ENCODE measurements at places on chromosomes 1 and 21. TPM values are rescaled to one million over a fixed set of nuclear protein-coding genes. Genes with fewer than 3 reads are reported as not detected.

DNA sequence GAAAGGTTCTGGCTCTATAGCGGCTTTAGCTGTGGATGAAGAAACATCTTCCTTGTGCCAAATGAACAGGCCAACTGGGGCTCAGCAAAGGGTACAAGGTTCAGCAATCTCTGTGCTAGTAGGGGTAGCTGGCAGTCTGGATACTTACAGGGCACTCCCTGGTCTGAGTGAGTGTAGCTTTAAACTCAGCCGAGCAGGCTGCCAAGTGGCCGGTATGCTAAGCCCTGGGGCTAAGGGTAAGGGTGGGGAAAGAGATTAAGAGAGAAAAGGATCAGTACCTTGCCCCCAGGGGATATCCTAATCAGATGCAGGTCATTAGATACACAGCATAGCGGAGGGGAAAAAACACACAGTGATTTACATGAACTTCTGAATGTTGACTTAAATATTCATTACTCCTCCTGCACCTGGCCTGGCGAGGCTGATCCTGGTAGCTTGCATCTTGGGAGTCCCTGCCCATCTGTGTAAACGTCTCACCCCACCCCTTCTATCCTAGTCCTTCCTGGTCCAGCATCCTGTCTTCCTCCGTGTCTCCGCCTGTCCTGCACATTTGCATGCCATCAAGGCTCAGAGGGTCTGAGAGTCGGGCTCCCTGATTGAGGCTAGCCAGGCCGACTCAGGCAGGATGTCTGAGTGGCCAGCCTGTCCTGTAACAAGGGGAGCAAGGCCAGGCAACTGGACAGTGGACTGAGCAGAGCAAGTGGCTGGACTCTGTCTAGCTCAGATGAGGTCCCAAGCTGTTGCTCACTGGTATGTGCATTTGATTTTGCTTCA is 39.5 kb upstream of the CNTN2 start:
- DNase-seq = no peak

DNA sequence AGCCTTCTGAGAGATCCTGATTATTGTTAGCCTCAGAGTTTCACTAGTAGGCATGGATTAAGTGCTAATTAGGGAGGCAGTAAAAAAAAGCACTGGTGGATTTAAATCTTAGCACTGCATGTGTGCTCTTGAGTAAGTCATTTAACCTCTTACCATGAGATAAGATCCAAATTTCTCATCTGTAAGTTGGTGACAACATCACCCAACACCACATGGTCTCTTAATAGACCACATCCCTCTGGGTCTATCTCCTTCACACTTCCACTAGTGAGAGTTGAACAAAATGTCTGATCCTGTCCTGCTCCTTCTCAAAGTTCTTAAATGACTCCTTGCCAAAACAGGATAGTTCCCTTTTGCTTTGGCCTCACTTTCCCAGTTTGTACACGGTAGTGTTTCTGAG is 29.5 kb upstream of the DMRTA2 start:
- DNase-seq = no peak

GRCh38 chr1:202214089-202214843 is 20.7 kb downstream of the LGR6 start:
- no peak for DNase-seq

DNA sequence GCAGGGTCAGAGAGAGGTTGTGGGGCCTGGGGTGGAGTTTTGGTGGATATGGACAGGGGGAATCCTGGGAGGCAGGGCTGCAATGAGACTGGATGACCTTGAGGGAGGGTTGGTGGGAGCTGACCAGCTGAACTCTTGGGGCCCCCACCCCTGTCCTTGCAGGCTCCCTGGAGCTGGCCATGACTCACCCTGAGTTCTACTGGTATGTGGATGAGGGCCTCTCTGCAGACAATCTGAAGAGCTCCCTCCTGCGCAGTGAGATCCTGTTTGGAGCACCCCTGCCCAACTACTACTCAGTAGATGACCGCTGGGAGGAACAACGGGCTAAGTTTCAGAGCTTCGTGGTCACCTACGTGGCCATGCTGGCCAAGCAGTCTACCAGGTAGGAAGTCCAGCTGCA is 23.6 kb downstream of the DISP3 start:
- no peak for DNase-seq

- DNase-seq = no peak
Measured at GRCh38 chr1:55321942-55322341, 106.8 kb upstream of the USP24 start.

DNA sequence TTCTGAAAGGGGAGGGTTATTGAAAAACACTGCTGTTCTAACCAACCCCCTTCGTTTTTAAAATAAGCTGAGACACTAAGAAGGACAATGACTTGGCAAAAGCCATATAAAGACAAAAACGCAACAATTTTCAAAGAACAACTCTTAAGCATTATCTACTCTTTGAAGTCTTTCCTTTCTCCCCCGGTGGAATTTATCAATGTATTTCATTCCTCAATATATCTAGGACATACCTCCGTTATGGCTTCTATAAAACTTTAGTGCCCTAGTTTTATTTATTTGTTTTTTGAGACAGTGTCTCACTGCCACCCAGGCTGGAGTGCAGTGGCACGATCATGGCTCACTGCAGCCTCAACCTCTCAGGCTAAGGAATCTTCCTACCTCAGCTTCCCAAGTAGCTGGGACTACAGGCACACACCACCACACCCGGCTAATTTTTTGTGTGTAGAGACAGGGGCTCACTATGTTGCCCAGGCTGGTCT is 3.2 kb downstream of the NRDC start:
- no peak for DNase-seq

- DNase-seq = no peak
Measured at GRCh38 chr1:103180660-103181059, 72.3 kb upstream of the COL11A1 start.

GRCh38 chr21:28177124-28177523 is 815.6 kb downstream of the LTN1 start:
- DNase-seq = no peak

GRCh38 chr1:247905910-247906503 is 10.6 kb downstream of the OR2W3 start:
- DNase-seq = no peak

- DNase-seq = no peak
Measured at GRCh38 chr1:43438953-43439581, 14.7 kb downstream of the HYI start.

- no peak for DNase-seq
Measured at GRCh38 chr21:28547766-28548165, 444.9 kb downstream of the LTN1 start.

- no peak for DNase-seq
Measured at GRCh38 chr1:51988254-51988653, 2.2 kb downstream of the RAB3B start.

- peak; percentile 10 for DNase-seq
Measured at GRCh38 chr1:165073185-165074007, 283.1 kb downstream of the LMX1A start.

GRCh38 chr1:91714867-91715381 is 171.0 kb downstream of the TGFBR3 start:
- DNase-seq = no peak

GRCh38 chr1:194047206-194047605 is 860.8 kb upstream of the B3GALT2 start:
- no peak for DNase-seq

GRCh38 chr21:42296501-42296900 is 18.7 kb downstream of the TFF3 start:
- no peak for DNase-seq

GRCh38 chr1:39170731-39171667 is 33.5 kb upstream of the MACF1 start:
- no peak for DNase-seq

DNA sequence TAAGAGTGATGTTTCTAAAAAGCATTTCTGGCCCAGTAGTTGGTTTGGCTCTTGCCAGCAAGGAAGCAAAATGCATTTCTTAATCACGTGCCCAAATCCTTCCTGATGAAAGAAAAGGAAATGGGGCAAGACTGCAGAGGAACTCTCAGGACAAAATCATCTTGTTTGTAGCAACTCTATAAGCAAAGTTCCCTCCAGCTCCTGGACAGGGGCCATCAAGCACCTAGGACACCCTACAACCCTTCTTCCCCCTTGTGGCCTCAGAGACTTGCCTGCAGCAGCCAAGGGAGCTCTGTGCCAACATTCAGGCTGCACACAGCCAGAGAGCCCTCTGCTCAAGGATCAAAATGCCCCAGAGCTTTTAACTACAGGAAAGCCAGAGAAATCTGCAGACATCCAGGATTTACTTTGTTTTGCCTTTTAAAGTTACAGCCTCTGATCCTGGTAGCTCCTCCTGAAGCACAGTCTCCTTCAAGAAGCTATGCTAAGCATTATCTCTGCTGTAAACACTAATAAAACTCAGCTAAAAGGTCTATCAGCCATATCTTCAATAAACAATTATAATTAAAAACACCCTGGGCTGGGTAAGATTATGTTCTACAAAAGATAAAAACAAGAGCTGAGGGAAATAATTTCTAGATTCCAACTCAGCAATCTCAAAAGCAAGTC is 105.0 kb downstream of the KIAA0319L start:
- DNase-seq = peak; percentile 66

- no peak for DNase-seq
Measured at GRCh38 chr1:43781574-43781973, 74.2 kb downstream of the ST3GAL3 start.

GRCh38 chr1:85033221-85033620 is 15.1 kb downstream of the MCOLN3 start:
- no peak for DNase-seq

DNA sequence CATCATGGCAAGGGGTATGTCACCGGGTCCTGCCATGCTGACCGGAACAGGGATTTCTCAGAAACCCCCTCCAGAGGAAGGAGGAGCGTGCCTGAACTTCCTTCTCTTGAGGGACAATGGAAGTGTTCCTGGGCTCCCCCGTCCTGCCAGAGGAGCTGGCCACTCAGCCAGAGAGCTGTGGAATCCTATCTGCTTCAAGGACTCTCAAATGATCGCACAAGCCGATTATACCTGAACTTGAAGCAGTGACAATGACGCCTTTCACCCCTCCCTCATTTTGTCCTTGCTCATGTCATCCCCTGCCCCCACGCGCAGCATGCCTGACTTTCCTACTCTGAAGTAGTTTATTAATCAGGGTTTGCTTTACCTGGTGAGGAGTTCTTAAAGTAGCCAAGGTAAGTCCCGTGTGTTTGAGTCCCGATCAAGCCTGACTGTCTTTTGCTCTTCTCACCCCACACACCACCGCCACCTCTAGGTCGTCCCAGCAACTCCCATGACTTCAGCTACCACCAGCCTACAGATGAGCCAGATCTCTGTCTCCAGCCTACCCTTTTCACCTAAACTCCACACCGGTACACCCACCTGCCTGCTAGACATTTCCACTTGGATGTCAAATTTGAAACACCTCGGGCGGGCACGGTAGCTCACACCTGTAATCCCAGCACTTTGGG is 25.0 kb upstream of the PRELP start:
- no peak for DNase-seq

GRCh38 chr21:27408826-27409225 is 441.9 kb upstream of the ADAMTS5 start:
- no peak for DNase-seq

DNA sequence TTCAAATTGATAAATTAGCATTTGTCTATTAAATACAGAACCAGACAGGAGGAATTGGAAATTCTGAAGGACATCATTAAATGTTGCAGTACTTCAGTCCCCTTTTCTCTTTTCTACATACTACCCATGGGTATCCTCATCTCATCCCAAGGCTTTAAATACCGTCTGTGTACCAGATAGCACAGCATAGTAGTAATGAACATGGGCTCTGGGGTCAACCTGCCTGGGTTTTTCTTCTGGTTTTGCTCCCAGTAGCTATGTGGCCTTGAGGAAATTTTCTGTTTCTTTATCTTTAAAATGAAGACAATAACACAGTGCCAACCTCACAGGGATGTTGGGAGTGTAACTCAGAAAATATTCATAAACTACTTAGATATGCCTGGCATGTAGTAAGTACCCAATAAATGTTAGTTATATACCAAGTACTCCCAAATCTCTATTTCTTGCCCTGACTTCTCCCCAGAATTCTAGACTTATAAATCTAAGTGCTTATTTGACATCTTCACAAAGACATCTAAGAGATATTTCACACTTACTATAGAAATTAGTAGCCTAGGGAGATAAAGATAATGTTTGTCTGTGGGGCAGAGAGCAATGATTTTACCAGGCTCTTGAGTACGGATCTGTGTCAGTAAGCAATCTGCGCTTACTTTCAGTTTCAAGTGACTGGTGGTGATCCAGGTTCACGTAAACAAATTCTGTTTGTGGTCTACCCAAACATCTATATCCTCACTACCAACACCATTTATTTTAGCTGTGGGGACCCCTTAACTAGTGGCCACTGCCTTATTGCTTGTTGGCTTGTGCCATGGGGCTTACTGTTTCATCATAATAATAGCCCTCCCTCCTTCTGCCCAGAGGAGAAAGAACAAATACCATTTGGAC is 37.3 kb downstream of the VANGL2 start:
- no peak for DNase-seq

- DNase-seq = no peak
Measured at GRCh38 chr1:68230484-68230802, 1.9 kb downstream of the WLS start.

DNA sequence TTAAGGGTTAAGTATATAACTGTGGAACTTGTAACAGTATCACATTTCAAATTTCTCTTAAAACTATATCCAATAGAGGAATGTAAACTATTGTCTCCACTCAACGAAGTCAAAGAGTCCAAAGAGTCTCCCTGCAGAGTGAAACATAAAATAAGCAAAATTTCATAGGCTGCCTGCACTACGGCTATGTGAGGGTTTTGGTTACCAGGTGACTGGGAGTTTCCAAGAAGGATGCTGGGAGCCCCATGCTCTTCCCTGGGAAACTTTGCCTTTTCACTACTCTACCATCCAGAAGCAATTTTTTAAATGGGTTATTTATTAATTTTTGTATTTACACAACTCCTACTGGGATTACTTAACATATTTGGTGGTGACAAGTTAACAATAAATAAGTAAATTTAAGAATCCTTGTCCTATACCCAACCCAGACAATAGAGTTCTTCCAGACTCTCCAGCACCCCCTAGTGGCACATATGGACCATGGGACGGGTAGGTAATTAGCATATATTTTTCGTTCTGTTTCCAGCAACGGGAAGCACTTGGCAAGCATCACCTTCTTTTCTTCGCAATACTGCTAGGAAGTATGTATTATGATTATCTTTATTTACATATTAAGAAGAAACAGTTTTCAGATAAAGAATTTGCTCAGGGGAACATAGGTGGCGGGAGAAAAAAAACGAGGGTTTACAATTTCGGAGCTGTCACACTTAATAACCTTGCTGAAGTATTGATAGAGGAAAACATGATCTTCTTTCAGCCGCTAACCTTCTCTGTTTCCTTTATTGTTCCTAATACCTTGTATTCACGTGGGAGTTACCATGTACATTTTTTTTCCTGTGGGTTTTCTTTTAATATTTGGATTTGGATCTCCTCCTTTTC is 3.5 kb downstream of the FMO2 start:
- peak; percentile 16 for DNase-seq

TMEM82 gene
- not detected for total RNA-seq

BRINP3 gene
- total RNA-seq = not detected

ZNF695 gene
- 2.3 TPM for total RNA-seq

LRRC42 gene
- 23.1 TPM for total RNA-seq

FCRLB gene
- total RNA-seq = 3.0 TPM

KLHDC9 gene
- 7.2 TPM for total RNA-seq

SMIM11 gene
- total RNA-seq = 1.6 TPM

C1orf167 gene
- not detected for total RNA-seq

OR2T35 gene
- not detected for total RNA-seq

PKP1 gene
- total RNA-seq = 0.15 TPM

OVAAL gene
- total RNA-seq = 0.24 TPM

AMPD1 gene
- not detected for total RNA-seq
